ENCODE measurements at places on chromosomes 13 and 19.

DNA sequence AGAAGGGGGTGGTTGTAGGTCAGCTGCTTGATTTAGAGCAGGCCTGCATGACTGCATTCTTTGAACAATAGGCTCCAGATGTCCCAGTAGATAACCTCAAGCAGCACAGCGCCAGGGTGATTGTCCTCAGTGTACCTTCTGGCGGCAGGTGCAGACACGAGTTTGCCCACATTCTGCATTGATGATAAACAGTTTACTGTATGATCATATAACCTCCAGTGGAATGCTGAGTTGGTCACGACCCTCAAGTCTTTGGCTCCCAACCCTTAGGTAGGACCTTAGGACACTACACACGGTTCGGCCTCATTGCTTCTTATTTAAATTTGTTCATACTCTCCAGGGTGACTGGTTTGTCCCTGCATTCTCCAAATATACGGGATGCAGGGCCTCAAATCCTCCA lies 12.2 kb downstream of the ZNF439 start:
- DNase-seq = no peak

DNA sequence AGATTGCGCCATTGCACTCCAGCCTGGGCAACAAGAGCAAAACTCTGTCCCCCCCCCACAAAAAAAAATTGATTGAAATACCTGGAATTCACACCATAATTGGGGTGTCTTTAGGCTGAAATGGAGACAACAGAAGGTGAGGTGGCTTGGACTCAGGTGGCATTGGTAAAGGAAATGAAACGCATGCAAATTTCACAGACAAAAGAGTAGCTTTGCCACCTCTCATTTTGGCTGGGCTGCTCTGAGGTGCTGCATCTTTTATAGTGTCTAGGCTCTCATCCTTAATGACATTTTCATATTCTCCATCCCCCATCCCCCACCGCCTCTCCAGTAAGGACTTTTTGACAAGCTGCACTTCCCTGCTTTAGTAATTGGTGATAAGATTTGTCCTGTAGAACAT lies 6.9 kb downstream of the UBE2L5 start:
- DNase-seq = no peak

- no peak for DNase-seq
Observed at GRCh38 chr13:48110931-48111721, 16.2 kb upstream of the MED4 start.

GRCh38 chr13:112626761-112627160 lies 38.8 kb upstream of the TUBGCP3 start:
- no peak for DNase-seq

DNA sequence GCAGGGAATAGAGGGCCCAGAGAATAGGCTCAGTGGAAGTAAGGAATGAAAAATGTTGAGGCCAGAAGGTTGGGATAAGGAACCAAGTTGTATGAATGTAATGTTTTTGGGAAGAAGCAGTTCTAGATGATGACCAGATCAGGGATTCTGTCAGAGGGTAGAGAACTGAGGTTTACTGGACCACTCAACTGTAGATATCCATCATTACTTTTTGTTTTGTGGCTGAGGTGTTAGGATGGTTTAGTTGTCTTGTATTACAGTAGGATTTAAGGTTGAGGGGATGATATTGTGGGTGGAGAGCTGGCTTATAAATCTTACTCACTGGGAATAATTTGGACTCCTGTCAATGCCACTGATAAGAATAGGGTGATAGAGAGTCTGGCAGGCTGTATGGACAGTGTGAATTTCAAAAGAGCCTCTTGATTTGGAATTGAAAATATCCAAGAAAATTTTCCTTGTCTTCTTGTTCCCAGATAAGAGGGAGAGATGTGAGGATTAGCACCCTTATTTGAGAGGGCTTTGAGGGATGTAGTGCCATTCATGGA lies 22.6 kb downstream of the NDFIP2 start:
- DNase-seq = no peak

- DNase-seq = peak; percentile 61
Observed at GRCh38 chr19:56350416-56351045, 35.9 kb upstream of the ZSCAN5A start.

- DNase-seq = no peak
Observed at GRCh38 chr19:54229146-54229545, 6.3 kb upstream of the LILRB3 start.

- DNase-seq = no peak
Observed at GRCh38 chr19:4908360-4908759, 941 bp upstream of the UHRF1 start.

- no peak for DNase-seq
Observed at GRCh38 chr13:73325723-73326558, 267.1 kb downstream of the KLF5 start.

- DNase-seq = no peak
Observed at GRCh38 chr19:42421591-42422031, 5.6 kb downstream of the LIPE start.

DNA sequence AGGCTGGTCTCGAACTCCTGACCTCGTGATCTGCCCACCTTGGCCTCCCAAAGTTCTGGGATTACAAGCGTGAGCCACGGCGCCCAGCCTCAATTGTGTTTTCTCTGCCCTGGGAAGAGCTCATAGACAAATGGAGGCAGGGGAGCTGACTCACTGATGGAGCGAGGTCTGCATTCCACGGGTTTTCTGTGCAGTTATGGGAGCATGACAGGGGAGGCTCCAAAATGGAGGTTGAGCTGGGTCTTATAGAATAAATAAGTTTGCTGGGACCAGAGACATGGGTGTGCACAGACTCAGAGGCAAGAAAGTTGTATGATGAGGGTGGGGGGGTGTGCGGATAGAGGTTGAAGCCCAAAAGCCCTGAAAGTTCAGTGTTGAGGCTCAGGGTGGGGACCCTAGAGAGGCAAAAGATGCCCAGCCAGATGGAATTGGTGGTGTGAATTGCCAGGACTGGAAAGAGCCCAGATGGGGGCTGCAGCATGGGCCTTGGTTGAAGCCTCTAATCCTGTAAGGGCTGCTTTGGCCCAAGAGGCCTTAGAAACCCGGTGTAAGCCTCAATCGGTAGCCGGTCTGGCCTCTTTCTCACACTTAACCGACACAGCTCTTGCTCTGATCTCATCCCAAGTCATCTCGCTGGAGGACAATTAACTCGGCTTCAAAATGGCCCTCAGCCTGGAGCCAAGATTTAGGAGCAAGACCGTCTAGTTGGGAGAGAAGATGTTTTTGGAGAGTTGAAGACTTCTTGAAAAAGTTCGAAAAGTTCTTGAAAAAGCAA lies 1.9 kb downstream of the TPM4 start:
- peak; percentile 47 for DNase-seq

DNA sequence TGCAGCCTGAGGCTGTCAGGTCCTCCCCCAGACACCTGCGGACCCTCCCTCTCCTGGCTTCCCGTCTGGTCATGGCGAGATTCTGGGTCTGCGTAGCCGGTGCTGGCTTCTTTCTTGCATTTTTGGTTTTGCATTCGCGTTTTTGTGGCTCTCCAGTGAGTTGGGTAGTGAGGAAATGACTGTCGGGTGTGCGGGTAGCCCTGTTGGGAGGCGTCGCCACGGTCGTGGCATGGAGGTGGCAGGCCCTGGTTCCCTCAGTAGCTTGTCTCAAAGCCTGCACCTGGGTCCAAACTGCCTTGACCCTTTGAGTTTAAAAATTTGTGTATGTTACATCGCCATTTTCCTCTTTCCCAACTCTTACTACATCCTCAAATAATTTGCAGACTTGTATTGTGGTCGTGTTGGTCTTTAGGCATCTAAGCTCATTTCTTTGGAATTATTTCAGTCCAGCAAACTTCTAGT lies 344 bp downstream of the NHLRC3 start:
- DNase-seq = peak; percentile 75
